ENCODE measurements at places on chromosomes 7 and 10. TPM values are rescaled to one million over a fixed set of nuclear protein-coding genes. Genes with fewer than 3 reads are reported as not detected.

LANCL2 gene
- 40.2 TPM for total RNA-seq

LDB3 gene
- total RNA-seq: 0.16 TPM

GPR146 gene
- 6.7 TPM for total RNA-seq

PRSS1 gene
- total RNA-seq: not detected

C10orf62 gene
- not detected for total RNA-seq

SORCS1 gene
- total RNA-seq: 40.6 TPM

PAX4 gene
- total RNA-seq: not detected

SUN3 gene
- not detected for total RNA-seq

H2BK1 gene
- total RNA-seq: not detected

UNCX gene
- total RNA-seq: not detected

EPHB4 gene
- 8.4 TPM for total RNA-seq

ANKRD1 gene
- not detected for total RNA-seq

NEUROG3 gene
- not detected for total RNA-seq

PKD1L1 gene
- 0.62 TPM for total RNA-seq

TMEM140 gene
- 0.62 TPM for total RNA-seq

FAM241B gene
- 10.1 TPM for total RNA-seq

LRRC17 gene
- total RNA-seq: 27.0 TPM

RNF32 gene
- total RNA-seq: 2.2 TPM

CALHM1 gene
- not detected for total RNA-seq

CDH23 gene
- 1.2 TPM for total RNA-seq

CPVL gene
- total RNA-seq: 69.9 TPM

SLC25A28 gene
- 18.6 TPM for total RNA-seq

LMOD2 gene
- total RNA-seq: not detected

ATP6V0E2 gene
- 112 TPM for total RNA-seq

CREB5 gene
- total RNA-seq: 8.0 TPM

HYAL4 gene
- total RNA-seq: not detected

GBX1 gene
- total RNA-seq: not detected

ZNF503 gene
- total RNA-seq: 1.1 TPM

SPDYE16 gene
- not detected for total RNA-seq
